ENCODE measurements at places on chromosomes 1 and 21. TPM values are rescaled to one million over a fixed set of nuclear protein-coding genes. Genes with fewer than 3 reads are reported as not detected.

DNA sequence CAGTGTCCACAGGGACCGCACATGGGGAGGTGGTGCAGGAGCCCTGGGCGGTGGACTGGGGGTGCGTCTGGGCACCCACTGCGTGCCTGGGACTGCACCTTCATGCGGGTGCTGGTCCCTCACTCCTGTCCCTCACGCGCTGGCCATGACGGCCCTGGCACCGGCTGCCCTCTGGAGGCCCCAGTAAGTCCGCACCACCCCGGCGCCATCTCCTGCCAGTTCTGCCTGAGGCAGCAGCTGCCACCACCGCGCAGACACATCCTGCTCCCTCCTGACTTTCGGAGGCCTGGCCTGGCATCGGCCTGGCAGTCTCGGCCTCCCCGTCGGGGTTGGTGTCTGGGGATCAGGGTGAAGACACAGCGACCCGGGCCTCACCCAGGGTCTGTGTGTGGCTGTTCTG lies 64.8 kb downstream of the MORN1 start:
- no peak for DNase-seq

The PDZK1 gene
- total RNA-seq, result not detected

The CSMD2 gene
- not detected for total RNA-seq

The JMJD4 gene
- 30.0 TPM for total RNA-seq

- no peak for DNase-seq
Measured at GRCh38 chr1:207072233-207072632, 16.4 kb upstream of the C4BPB start.

DNA sequence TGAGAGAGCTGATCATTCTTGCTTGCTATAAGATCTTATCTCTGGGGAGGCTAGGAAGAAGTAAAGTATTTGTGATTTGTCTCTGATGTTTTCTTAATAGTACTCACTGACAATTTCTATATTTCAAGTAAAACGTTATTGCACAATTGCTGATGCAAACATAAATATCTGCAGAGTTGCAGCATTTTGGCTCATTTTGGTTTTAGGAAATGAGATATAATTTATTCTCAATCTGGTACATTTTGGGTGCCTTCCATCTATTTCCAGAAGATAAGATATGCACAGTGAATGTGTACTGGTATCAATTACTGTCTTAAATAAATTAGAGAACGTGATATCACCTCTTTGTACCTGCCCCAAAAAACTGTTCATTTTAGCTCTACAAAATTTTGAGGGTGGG lies 1431.5 kb downstream of the BRINP3 start:
- no peak for DNase-seq

DNA sequence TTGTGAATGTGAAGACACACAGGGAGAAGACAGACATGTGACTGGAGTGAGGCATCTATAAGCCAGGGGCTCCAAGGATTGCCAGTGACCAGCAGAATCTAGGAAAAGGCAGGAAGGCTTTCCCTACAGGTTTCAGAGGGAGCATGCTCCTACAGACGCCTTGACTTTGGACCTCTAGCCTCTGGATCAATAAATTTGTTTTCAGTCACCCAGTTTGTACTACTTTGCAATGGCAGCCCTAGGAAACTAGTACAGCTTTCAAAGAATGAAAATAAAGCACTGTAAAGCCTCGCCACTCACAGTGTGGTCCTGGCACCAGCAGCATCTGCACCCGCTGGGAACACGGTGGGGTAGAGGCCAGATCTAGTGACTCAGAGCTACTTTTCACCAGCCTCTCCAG lies 510.0 kb downstream of the LTN1 start:
- DNase-seq, result no peak

GRCh38 chr1:206963740-206964139 lies 6.5 kb downstream of the FCAMR start:
- no peak for DNase-seq

The FAM3B gene
- total RNA-seq, result not detected

DNA sequence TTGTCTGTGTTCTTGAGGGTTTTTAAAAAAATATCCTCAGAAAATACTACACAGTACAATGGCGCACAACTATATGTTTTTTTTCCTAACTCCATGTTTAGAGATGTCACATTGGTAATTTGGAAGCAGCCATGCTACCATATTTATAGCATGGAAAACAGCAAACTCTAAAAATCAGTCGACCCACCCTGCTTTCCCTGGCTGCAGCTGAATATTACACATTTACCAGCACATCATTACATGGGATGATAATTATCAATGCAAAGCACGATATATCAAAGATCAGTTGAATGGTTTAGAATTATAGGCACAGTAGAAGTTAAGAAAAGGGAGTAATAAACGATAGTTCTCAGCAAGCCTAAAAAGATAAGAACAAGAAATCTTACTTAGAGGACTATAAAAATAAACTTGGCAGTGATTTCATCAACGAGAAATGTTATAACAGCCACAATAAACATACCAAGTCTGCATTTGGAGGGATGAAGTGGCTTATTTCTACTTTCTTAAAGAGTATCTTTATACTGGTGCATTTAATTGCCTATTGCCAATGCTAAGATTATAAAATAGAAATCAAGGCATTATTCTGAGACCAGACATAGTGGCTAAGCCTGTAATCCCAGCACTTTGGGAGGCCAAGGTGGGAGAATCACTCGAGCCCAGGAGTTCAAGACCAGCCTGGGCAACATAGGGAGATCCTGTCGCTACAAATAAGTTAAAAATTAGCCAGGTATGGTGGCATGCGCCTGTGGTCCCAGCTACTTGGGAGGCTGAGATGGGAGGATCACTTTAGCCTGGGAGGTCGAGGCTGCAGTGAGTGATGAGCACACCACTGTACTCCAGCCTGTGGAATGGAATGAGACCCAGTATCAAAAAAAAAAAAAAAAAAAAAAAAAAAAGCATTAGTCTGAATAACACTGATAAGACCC lies 43.4 kb downstream of the WDR64 start:
- no peak for DNase-seq

- no peak for DNase-seq
Measured at GRCh38 chr1:207860531-207860930, 50.4 kb downstream of the CD34 start.

The ZNHIT6 gene
- total RNA-seq, result 16.0 TPM

DNA sequence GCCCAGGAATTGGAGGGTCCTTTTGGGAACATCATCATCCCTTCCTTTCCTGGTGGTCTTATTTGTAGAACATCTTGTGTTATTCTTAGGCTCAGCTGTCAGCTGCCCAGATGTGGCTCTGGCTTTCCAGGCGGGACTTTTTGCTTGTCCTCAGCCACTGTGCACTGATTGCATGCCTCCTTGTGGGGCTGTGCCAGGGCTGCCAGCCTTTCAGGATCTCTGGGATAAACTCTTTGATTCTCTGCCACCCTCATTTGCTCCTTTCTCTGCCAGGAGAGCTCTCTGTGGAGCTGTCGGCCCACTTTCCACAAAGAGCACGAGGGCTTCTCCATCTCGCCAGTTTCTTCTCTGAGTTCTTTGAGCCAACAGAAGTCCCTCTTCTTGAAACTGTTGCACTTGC lies 63.1 kb downstream of the PTPRU start:
- DNase-seq, result no peak

The KCNE1 gene
- total RNA-seq, result not detected

GRCh38 chr1:7582460-7582972 lies 188.6 kb upstream of the VAMP3 start:
- DNase-seq, result no peak

GRCh38 chr1:34125721-34126380 lies 39.2 kb downstream of the CSMD2 start:
- no peak for DNase-seq

The PAQR6 gene
- 2.6 TPM for total RNA-seq

The ADGRL4 gene
- not detected for total RNA-seq

GRCh38 chr1:3607703-3608065 lies 3.6 kb downstream of the MEGF6 start:
- DNase-seq, result no peak

The LEFTY2 gene
- total RNA-seq, result not detected

DNA sequence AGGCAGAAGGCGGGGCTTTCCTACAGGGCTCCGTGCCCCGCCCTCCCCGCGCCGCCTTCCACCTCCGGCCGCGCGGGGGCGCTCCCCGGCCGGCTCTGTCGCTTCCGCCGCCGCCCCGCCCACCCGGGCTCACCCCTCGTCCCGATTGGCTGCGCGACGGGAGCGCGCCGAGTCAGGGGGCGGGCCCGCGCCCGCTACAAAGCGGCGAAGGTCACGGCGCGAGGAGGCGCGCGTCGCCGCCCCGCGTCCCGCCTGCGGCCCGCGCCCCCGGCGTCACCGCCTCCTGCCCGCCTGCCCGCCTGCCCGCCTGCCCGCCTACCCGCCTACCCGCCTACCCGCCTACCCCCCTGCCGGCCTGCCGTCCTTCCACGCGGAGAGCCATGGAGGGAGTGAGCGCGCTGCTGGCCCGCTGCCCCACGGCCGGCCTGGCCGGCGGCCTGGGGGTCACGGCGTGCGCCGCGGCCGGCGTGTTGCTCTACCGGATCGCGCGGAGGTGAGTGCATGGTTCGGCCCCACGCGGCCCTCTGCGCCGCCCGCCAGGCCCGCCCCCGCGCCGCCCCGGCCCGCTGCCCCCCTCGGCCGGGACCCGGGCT lies at the start of gene TMEM201:
TSS of gene TMEM201 (plus strand) at position 361 of the 593 bp plus-strand sequence. CDS start at position 381, 20 bp downstream.
- DNase-seq, result peak; percentile 46

GRCh38 chr1:8077120-8077573 lies 51.0 kb upstream of the ERRFI1 start:
- DNase-seq, result no peak

The CHIA gene
- total RNA-seq, result not detected

DNA sequence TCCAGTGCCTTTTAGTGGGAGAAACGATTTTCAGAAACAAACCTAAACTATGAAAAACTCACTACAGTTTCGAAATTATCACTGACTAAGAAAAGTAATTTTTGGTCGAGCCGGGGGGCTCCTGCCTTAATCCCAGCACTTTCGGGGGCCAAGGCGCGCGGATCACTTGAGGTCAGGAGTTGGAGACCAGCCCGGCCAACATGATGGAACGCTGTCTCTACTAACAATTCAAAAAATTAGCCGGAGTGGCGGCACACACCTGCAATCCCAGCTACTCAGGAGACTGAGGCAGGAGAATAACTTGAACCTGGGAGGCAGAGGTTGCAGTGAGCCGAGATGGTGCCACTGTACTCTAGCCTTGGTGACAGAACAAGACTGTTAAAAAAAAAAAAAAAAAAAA lies 3.0 kb downstream of the CFHR3 start:
- no peak for DNase-seq

DNA sequence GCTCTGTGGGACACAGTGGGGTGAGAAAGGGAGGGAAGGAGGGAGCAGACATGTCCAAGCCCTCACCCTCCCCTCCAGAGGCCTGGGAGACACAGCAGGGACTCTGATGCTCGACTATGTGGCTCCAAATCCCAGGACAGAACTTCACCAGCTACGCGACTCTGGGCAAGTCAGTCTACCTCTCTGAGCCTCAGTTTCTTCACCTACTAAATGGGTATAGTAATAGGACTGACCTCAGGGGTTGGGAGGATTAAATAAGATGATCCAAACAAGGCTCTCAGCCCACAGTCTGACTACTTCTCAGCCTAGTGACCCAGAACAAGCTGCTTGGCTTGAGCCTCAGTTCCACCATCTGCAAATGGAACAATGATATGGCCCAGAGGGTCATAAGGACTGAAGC lies 19.6 kb downstream of the SDC3 start:
- no peak for DNase-seq

The SPRR5 gene
- not detected for total RNA-seq

- no peak for DNase-seq
Measured at GRCh38 chr1:228515200-228515834, 28.1 kb downstream of the RNF187 start.

The HLX gene
- 2.3 TPM for total RNA-seq

GRCh38 chr1:200150721-200151120 lies 123.2 kb downstream of the NR5A2 start:
- DNase-seq, result peak; percentile 49

The CDK18 gene
- 0.88 TPM for total RNA-seq

DNA sequence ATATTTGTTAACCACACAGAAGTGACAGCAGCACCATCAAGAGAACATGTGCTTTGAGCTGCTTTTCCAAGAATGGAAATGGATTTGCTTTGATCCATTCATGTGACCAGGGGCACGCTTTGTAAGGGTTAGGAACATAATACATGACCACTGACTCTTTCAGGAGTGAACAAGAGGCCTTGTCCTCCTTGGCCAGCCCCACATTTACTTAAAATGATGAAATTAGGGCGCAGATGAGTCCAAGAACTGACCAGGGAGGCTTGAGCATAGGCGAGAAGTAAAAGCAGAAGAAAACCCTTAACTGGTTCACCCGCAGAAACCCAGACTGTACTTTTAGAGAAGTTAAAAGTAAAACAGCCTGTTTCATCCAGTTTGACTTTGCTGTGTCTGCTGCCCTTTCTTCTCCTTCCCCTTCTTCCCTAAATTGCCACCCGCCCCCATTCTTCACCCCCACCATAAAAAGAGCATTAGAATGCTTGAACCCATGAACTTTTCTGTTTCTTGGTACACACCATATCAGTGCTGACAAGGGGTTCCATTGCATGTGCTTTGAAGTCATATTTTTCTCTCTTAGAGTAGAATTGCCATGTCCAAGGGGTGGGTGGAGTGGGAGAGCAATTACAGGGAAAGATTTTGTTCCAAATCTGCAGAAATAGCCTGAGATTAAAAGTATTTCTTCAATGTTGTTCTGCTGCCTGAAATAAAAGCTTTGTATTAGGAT lies 2.6 kb upstream of the GLUL start:
- DNase-seq, result no peak

GRCh38 chr1:82840192-82840591 lies 1039.5 kb downstream of the ADGRL2 start:
- no peak for DNase-seq

DNA sequence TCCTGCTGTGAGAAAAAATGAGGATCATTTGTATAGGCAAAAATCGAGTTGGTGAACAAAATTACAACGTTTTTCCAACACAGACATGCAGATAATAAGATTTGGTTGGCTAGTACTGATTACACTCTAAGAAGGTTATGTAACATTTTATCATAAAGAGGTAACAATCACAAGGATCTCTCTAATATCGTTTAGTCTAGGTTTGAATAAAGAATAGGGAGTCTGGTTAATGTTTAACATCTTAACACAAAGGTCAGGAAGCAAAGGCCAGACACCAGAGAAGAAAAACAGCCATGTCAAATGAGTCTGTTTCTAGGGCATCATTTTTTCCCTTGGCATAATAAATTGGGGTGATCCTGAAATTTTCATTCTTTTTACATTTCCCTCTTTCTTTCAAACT lies 207.4 kb upstream of the CHRM3 start:
- DNase-seq, result no peak

GRCh38 chr1:211372463-211372862 lies 45.8 kb downstream of the TRAF5 start:
- DNase-seq, result no peak

- no peak for DNase-seq
Measured at GRCh38 chr1:47229886-47230691, 1.9 kb downstream of the TAL1 start.
